ENCODE measurements at places on chromosomes 6 and 20. TPM values are rescaled to one million over a fixed set of nuclear protein-coding genes. Genes with fewer than 3 reads are reported as not detected.

The SSTR4 gene
- not detected for total RNA-seq

The AVP gene
- total RNA-seq = not detected

The SPATA25 gene
- total RNA-seq = 0.12 TPM

The EEF1A2 gene
- 233 TPM for total RNA-seq

The GPR6 gene
- total RNA-seq = not detected

The GPR63 gene
- total RNA-seq = 2.4 TPM

The THEMIS gene
- not detected for total RNA-seq

The OTOR gene
- not detected for total RNA-seq

All from H4 (cell line).